ENCODE measurements at places on chromosomes 6 and 20. TPM values are rescaled to one million over a fixed set of nuclear protein-coding genes. Genes with fewer than 3 reads are reported as not detected.
A peak's percentile ranks its signal among the peaks of the same experiment; 100 is the strongest.

- H3K27ac ChIP-seq: peak overlapping the region; percentile 99
- peaks cover 67% of the 10 kb centered on the region for H3K4me1 ChIP-seq
- H3K36me3 ChIP-seq: peaks cover 71% of the 10 kb centered on the region
- H3K4me3 ChIP-seq: peak overlapping the region; percentile 84
Observed at GRCh38 chr6:142819603-142820337, 125.2 kb downstream of the HIVEP2 start.

- no peak overlapping the region for H3K4me3 ChIP-seq
- no peaks in the 10 kb centered on the region for H3K36me3 ChIP-seq
- H3K27ac ChIP-seq: no peak overlapping the region
- no peak for DNase-seq
- no peaks in the 10 kb centered on the region for H3K4me1 ChIP-seq
- no peaks in the 10 kb centered on the region for H3K27me3 ChIP-seq
Observed at GRCh38 chr6:115360602-115361325, 699.9 kb downstream of the FRK start.

DNA sequence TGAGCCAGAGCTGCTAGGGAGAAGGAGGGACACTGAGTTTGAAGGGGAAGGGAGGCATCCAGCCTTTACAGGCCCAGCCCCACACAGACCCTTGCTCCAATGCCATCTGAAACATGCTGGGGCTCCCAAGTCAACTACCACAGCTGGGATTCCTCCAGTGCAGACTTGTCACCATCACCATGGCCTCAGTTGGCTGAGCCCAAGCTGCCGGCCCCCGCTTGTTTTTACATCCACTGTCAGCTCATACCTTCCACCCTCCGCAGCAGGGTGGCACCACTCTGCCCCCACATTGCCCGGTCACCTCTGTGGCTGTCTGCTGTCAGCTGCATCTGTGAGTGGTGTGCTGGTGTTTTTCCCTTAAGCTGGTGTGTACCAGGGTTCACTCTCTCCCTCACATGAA, 26.1 kb downstream of the GFOD1 start:
- H3K27me3 ChIP-seq: no peaks in the 10 kb centered on the region
- H3K4me3 ChIP-seq: no peak overlapping the region
- peaks cover 19% of the 10 kb centered on the region for H3K36me3 ChIP-seq
- DNase-seq: no peak
- no peak overlapping the region for H3K27ac ChIP-seq

DNA sequence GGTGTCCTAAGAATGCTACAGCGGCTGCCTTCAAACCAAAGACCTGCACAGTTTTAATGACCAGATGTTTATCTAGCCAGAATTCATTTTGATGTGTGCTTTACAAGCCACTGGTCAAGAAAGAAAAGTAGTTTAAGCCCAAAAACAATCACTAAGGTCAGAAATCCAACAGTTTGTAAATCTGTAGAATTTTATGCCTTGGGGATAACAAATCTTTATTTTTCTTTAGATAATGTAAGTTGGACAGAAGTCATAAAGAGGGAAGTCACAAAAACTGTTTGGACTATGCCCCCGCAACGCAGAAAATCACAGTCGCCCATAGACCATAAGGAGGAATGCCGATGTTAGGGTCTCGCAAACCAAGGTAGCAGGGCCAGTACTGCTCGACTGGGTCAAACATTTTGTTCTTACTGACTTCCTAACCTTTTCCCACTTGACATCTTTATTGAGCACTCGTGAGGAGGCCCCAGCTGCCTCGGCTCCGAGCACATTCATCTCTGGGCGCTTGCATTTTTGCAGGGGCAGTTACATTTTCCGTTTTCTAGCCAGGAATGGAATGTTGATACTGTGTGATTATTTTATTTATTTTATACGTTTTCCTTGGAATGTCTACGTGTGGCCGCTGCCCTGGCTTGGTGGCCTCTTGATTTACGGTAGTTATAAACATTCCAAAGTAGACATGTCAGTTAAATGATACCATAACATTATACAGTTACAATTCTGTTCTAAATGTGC, 56.7 kb upstream of the APCDD1L start:
- peaks cover under 1% of the 10 kb centered on the region for H3K27me3 ChIP-seq
- DNase-seq: no peak

DNA sequence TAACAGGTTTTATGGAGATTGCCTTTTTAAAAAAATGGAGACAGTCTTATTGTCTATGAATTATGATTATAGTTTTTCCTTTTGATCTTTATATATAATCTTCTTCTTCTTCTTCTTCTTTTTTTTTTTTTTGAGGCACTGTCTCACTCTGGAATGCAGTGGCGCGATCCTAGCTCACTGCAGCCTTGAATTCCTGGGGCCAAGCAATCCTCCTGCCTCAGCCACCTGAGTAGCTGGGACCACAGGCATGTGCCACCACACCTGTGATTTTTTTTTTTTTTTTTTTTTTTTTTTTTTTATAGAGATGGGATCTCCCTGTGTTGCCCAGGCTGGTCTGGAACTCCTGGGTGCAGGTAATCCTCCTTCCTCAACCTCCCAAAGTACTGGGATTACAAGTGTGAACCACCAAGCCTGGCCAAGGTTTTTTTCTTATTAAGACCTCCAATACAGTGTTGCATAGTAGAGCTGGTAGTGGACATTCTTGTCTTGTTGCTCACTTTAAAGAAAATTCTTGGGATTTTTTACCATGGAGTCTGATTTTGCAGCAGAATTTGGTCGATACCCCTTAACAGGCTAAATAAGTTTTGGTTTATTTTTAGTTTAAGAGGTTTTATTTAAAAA, 46.5 kb downstream of the STK4 start:
- DNase-seq: no peak
- H3K27me3 ChIP-seq: no peaks in the 10 kb centered on the region
- H3K36me3 ChIP-seq: peaks cover 46% of the 10 kb centered on the region
- H3K4me3 ChIP-seq: no peak overlapping the region
- peak overlapping the region; percentile 29 for H3K27ac ChIP-seq

GRCh38 chr6:156183678-156184077, 593.5 kb upstream of the ARID1B start:
- peaks cover 4% of the 10 kb centered on the region for H3K4me1 ChIP-seq
- H3K4me3 ChIP-seq: no peak overlapping the region
- H3K36me3 ChIP-seq: no peaks in the 10 kb centered on the region
- no peaks in the 10 kb centered on the region for H3K27me3 ChIP-seq
- H3K27ac ChIP-seq: no peak overlapping the region

DNA sequence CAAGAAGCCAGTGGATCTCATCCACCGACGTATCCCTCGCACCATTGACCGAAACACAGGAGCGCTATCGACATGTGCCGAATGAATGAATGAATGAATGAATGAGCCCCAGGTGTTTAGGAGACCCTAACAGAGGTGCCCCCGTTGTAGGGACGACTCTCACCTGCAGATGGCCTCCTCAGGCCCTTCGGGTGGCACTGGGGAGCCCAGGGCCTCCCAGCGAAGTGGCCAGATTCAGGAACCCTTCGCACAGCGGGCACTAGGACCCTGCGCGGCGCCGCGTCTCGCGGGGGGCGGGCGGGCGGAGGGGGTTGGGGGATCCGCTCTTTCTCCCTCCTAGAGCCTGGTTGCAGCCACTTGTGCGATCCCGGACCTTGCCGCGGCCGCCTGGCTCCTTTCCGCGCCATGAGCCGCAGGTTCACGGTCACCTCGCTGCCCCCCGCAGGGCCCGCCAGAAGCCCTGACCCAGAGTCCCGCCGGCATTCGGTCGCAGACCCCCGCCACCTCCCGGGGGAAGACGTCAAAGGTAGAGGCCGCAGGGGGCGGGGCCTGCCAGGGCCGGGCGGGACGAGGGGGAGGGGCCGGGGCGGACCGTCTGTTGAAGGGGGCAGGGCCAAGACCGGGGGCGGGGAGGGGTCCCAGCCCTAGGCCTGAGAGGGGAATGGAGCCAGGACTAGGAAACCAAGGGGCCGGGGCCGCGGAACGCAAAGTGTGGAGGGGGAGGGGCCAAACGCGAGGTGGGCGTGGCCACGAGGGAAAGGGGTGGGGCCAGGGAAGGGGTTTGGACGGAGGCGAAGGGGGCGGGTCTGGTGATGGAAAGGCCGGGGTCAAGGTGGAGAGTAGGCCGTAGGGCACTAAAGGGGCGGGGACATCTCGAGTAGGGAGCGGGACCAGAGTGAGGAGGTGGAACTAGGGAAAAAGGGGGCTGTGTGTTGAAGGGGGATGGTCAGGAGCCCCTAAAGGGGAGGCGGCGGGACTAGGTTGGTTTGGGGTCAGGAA, 7.4 kb upstream of the SLC12A5 start:
- peak; percentile 58 for DNase-seq
- no peaks in the 10 kb centered on the region for H3K36me3 ChIP-seq
- peaks cover 52% of the 10 kb centered on the region for H3K27me3 ChIP-seq
- H3K4me1 ChIP-seq: peaks cover 10% of the 10 kb centered on the region
- H3K4me3 ChIP-seq: peak overlapping the region; percentile 78

DNA sequence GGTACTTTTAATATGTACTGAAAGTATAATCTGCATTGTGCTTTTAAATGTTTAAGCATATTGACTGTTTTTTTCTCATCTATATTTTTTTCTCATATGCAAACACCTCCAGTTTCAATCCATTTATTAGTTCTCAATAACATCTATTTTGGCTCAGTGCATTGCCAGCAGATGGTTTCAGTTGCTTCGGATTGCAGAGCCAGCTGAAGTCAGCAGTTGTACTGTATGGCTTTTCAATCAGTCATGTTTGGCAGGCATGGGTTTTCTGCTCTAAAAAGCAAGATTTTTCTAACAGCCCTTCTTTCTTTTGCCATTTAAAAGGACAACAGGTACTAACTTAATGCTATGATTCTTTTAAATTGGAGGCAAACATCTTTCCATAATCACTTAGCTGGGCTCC, 121.2 kb downstream of the CD109 start:
- no peaks in the 10 kb centered on the region for H3K4me1 ChIP-seq
- no peaks in the 10 kb centered on the region for H3K27me3 ChIP-seq
- no peak for DNase-seq
- peaks cover 9% of the 10 kb centered on the region for H3K36me3 ChIP-seq
- H3K27ac ChIP-seq: no peak overlapping the region

DNA sequence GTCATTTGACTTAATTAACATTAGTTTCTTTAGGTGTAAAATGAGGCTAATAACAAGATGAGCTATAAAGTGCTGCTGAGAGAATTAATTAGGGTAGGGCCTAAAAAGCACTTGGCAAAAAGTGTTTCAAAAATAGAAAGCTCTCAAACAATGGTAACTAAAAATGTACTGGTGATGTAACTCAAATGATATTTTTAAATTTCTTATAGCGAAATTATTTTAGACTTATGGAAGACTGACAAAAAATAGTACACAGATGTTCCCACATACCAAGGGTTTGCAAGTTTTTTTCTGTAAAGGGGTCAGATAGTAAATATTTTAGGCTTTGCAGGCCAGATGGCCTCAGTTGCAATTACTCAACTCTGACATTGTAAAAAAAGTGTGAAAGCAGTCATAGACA, 190.7 kb upstream of the UFL1 start:
- DNase-seq: no peak
- H3K36me3 ChIP-seq: no peaks in the 10 kb centered on the region
- H3K4me3 ChIP-seq: no peak overlapping the region
- no peaks in the 10 kb centered on the region for H3K4me1 ChIP-seq
- no peak overlapping the region for H3K27ac ChIP-seq
- no peaks in the 10 kb centered on the region for H3K27me3 ChIP-seq

DNA sequence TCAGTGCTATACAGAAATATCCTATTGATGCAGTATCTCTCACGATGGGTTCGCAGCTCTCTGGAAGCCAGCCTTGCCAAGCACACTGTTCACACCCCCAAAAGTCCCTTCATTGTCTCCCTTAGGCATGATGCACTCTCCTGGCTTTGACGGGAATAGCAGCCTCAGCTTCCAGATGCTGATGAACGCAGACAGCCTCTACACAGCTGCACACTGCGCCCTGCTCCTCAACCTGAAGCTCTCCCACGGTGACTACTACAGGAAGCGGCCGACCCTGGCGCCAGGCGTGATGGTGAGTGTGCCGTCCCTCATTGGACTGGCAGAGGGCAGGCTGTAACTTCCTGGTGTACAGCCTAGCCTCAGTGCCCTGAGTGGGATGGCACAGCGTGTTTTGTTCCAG, 60.0 kb upstream of the PBOV1 start:
- no peaks in the 10 kb centered on the region for H3K4me1 ChIP-seq
- no peak overlapping the region for H3K4me3 ChIP-seq
- no peak overlapping the region for H3K27ac ChIP-seq
- no peaks in the 10 kb centered on the region for H3K36me3 ChIP-seq

DNA sequence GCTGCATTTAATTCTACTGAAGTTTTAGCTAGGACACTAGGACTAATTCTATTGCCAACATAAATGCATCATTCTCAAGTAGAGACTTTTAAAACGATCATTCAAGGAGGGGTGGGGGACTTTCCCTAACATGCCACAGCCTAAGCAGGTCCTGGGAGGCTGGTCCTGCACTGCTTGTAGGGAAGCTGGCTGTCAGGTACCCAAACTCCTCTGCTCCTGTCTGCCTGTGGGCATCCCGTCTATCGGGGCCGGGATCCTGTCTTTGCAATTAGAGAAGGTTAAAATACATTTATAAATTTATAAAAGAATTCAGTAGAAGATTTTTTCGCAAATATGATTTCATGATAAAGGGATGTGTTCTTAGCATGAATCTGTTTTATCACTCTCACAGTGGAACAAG, 51.6 kb upstream of the MPC1 start:
- DNase-seq: no peak
- no peak overlapping the region for H3K27ac ChIP-seq
- H3K4me3 ChIP-seq: no peak overlapping the region
- peaks cover 3% of the 10 kb centered on the region for H3K36me3 ChIP-seq
- no peaks in the 10 kb centered on the region for H3K27me3 ChIP-seq

- H3K4me3 ChIP-seq: peak within 1 kb of the TSS; percentile 74
- peak within 1 kb of the TSS; percentile 86 for H3K27ac ChIP-seq
- H3K4me1 ChIP-seq: peaks cover 5% of the 10 kb centered on the region
- no peaks in the 10 kb centered on the region for H3K27me3 ChIP-seq
- H3K36me3 ChIP-seq: no peaks in the 10 kb centered on the region
Observed at GRCh38 chr20:63536997-63537524, at the start of gene PTK6. TSS of gene PTK6 (minus strand) at chr20:63537376. CDS start at chr20:63537314, 62 bp downstream.

GRCh38 chr6:102732898-102733297, 1339.4 kb downstream of the GRIK2 start:
- no peaks in the 10 kb centered on the region for H3K4me1 ChIP-seq
- no peaks in the 10 kb centered on the region for H3K36me3 ChIP-seq
- H3K27me3 ChIP-seq: no peaks in the 10 kb centered on the region
- DNase-seq: no peak

DNA sequence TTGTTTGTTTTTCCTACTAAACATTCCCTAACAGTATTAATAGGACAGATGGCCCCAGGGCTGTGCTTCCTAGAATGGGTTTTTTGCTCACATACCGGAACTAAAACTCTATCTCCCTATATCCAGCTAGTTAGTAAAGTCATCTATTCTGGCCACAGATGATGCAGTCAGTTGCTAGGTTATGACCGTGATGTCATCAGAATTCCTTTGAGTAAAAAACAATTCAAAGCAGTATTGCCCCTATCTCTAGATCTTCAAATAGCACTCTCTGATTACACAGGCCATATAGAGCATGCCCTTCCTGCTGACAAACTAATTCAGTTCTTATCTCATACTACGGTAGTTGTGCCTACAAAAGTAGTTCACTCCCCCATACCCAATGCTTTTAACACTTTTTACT, 17.9 kb upstream of the ZNF451 start:
- no peaks in the 10 kb centered on the region for H3K4me1 ChIP-seq
- no peak for DNase-seq
- no peak overlapping the region for H3K27ac ChIP-seq
- peaks cover 20% of the 10 kb centered on the region for H3K36me3 ChIP-seq
- no peak overlapping the region for H3K4me3 ChIP-seq

The DLL1 gene
- total RNA-seq: 4.0 TPM

The GRM1 gene
- not detected for total RNA-seq

The FOXA2 gene
- not detected for total RNA-seq

The ACTL10 gene
- 4.1 TPM for total RNA-seq

The FRMD1 gene
- not detected for total RNA-seq

The RBPJL gene
- total RNA-seq: not detected

The SLC22A3 gene
- not detected for total RNA-seq

The NHSL1 gene
- 0.76 TPM for total RNA-seq

The GPR63 gene
- total RNA-seq: 1.0 TPM

The TEAD3 gene
- total RNA-seq: 0.60 TPM

The STMND1 gene
- not detected for total RNA-seq
